ENCODE measurements at places on chromosomes 4 and X. TPM values are rescaled to one million over a fixed set of nuclear protein-coding genes. Genes with fewer than 3 reads are reported as not detected.
A peak's percentile ranks its signal among the peaks of the same experiment; 100 is the strongest.

GRCh38 chr4:42555828-42556227, 101.1 kb downstream of the ATP8A1 start:
- DNase-seq = no peak

- DNase-seq = no peak
Measured at GRCh38 chr4:81106150-81106549, 75.6 kb downstream of the BMP3 start.

DNA sequence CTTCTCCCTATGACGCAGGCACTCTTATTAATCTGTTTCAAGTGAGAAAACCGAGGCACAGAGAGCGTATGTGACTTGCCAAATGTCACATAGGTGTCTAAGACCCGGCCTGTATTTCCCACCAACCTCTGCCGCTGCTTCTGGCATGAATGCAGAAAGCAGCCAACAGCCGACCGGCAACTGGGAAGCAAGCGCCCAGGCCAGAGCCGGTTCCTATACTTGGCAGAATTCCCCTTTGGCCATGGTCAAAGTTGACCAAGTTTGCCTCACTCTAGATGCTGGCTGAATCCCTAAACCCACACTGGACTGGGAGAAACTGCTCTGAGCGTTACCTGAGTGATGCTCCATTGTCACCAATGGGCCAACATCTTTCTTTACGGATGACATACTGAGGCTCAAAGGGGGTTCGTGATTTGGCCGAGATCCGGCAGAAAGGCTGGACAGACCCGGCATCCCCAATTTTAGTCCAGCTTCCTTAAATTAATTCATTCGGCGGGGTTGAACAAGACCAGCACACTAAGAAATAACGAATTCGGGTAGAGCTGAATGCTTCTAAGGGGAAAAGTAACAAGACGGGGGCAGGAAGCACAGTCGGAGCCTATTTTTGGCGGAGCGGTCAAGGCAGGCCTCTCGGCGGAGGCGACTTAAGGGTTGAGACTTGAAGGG, 11.2 kb downstream of the MSX1 start:
- no peak for DNase-seq

DNA sequence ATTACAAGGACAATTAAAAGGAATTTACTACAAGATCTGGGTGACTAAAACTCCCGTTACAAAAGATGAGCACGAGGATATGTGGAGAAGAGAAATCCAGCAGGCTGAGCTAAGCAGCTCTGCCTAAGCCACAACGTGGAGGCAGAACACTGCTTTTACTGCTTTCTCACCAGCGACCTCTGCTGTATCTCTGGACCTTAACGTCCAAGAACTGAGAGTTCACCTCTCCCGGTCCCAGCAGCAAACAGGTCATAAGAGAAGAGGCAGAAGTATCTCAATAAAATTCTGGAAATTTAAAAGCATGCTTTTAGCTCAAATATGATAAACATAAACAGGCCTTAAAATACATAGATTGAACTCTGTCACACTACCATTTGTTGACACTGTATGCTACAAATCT, 81.0 kb downstream of the ADGRA3 start:
- DNase-seq = peak; percentile 65

DNA sequence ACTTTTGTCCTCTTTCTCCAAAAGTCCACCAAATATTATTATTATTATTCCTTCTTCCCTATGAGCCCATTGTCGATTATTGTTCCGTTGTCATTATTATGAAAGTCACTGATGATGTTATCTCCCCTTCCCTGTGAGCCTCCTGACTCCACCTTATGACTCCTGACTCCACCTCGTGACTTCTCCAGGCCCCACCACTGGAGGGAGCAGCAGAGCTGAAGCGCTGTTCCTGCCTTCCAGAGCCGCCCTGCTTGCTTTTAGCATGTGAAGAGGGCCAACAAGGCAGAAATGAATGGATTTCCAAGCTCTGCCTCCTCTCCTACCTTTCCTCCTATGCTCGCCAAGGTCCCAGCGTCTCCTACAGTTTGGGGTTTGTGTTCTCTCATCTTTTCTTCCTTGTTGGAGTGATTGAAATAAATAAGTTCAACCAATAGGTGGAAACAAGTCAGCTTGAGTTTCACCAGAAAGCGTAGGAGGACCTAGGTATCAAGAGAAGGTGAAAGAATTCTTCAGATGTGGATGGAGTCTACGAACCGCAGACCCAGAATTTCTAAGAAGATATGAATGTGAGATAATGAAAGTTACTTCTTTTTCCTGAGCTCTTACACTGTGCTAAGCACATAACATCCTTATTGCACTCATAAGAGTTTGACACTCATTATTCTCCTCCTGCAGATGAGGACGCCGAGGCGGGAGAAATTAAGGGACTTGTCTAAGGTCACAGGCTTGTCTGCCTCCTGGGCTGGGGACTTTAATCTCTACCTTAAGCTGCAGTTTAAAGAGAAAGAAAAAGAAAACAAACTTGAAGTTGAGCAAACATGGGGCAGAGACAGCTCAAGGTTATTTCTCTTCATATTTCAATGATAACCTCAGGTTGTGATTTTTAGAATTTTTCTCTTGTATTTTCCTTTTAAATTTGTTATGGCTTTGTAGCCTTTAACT, 26.1 kb downstream of the IGSF1 start:
- DNase-seq = peak; percentile 69

GRCh38 chr4:2036327-2036726, 22.8 kb upstream of the NAT8L start:
- DNase-seq = no peak

PPARGC1A gene
- total RNA-seq = 1.2 TPM

GDI1 gene
- total RNA-seq = 111 TPM
